Neural progenitor cell (in vitro differentiated cells): ENCODE measurements at places on chromosomes 5 and 9.

DNA sequence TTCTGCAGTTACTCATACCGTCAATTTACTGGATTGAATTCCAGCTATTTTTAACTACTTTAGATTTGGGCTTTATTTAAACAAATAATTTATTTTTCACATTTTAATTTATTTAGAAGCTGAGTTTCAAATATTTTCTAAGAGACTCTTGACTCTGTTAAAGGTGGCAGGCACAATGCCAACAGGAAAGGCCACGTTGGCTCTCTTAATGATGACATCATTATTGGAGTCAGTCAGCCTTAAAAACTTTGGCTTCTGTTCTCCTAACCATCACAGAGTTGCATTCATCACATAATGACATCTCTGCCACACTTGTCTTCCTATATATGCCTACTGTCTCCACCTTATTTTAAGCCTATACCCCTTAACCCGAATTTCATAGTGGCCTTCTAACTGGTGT, 172.3 kb upstream of the PLPPR1 start:
- no peak for DNase-seq

DNA sequence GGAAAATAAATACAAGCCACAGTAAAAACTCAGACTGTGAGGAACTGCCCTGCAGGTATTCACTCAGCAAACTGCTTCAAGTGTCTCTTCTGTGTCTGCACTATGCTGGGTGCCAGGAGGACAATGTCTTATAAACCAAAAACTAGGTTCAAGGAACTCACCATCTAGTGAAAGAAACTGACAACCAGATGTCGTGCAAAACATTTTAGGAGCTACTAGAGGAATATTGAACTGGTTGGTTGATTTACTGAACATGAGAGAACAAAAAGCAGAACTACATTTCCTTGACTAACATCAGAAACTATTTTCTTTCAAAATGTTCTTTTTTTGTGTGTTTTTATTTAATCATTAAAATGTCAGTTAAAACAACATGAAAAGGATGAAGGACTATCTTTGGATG, 35.2 kb downstream of the ZNF366 start:
- DNase-seq, result no peak

- DNase-seq, result peak; percentile 60
Observed at GRCh38 chr9:134781591-134782302, 98.9 kb upstream of the FCN2 start.

DNA sequence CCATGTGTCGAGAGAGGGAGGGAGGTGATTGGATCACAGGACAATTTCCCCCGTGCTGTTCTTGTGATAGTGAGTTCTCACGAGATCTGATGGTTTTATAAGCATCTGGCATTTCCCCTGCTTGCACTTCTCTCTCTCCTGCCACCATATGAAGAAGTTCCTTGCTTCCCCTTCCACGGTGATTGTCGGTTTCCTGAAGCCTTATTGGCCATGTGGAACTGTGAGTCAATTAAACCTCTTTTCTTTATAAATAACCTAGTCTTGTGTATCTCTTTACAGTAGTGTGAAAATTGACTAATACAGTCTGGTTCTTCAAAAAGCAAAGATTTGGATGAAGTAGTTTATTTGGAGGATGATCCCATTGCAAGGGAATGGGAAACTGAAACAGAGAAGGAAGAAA, 11.3 kb upstream of the MIER3 start:
- no peak for DNase-seq

GRCh38 chr5:112643339-112643971, 94.2 kb upstream of the APC start:
- DNase-seq, result no peak

DNA sequence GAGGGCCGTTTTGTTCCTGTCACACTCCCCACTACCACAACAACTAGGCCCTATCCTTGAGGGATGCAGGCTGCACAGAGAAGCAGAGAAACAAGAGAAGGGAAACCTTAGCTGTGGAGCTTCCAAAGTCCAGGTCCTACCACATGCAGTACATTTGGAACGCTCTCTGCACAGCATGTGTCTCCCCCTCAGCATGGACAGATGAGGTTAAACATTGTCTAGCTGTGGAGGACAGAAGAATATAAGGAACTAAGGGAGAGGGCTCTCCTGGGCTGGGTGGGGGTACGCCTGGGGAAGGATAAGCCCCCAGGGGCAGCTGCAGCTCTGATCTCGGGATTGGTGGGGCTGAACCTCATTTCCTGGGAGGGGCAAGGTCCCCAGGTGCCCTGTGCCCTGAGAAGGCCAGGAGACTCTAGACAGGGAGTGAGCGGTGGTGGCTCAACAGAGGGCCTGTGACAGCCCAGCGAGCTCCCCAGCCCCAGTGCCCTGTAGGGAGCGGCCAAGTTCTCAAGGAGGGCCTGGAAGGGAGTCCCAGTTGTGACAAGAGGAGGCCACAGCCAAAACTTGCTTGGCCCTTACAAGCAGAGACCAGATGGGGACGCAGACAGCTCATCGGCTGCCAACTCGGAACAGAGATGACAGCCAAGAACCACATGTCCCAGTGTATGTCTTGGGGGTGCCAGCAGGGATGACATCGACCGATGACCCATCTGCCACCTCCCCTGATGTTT, 30.1 kb downstream of the TSPAN17 start:
- no peak for DNase-seq

DNA sequence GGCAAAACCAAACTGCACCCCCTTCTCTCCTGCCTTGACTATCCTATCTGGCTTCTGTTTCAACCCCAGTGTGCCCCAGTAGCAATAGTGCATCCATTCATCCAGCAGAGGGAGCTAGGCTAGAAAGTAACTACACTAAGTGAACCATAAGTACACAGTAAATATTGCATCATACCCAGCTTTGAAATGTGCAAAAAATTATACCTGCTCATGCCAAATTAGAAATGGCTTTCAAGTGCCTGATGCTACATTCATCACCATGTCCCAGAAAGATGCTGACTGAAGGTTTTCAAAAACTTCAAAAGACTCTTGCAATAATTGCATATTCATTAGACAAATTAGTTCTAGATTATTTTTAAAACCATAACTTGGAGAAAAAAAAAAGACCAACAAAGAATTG, 153.5 kb downstream of the PRELID2 start:
- peak; percentile 74 for DNase-seq

GRCh38 chr5:9245071-9245470, 300.8 kb downstream of the SEMA5A start:
- no peak for DNase-seq
